Stimulated activated naive CD4-positive, alpha-beta T cell treated with Interleukin-2 at 50 U/mL for 16 hours (primary cell): ENCODE measurements at places on chromosomes 12 and 14.

DNA sequence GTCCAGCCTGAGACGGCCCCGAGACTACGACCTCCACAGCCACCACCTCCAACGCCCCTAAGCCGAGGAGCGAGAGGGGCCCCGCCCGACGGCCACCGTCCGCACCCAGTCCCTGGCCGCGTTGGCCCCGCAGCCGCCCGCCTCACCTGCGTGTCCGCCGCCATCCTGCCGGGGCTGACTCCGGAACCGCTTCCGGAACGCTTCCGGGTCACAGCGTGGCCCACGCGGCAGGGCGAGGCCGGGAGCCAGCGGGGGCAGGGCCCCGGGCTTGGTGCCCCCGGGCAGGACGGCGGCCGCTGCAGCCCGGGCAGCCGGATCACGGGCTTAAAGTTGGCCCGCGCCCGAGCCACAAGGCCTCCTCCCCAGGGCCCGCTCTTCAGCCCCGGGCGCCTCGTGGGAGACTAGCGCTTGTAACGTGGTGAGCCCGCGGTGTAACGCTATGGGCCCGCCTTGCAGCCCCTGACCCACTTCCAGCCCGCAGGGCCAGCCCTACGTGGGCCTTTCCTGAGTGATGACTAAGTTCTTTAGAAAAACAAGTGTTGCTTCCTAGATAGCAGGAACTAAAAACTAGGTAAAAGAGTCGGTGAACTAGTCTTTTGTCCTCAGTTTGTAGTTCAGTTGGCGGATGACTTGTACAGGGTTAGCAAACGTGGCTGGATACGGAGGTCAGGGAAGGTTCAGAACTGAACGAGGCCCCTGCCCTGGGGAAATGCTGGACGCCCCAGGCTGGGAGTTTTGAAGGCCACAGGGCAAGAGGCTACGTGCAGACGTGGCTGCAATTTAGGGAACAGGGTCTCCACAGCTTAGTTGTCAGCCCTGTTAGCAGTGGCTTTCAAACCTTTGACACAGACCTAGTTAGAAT lies at the start of gene GCN1:
GCN1 (minus strand) TSS at position 182 of the 862 bp plus-strand sequence; CDS start at position 164, 18 bp downstream.
- peak; percentile 82 for DNase-seq

DNA sequence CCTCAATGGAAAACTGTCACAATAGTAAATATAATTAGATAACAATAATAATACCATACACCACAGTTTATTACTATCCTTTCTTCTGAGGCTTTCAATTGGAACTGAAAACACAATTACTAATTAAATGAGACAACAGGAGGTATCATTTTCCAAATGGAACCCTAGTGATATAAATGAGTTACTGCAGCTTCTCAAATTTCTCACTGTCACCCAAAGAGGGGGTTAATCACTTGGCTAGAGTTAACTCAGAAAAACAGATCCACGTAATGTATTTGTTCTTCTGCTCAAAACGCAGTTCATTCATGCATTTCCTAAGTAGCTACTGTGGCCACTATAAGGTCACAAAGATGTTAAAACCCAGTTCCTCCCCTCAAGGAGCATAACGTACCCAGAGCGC lies 120.9 kb upstream of the FOXN3 start:
- no peak for DNase-seq

- DNase-seq: no peak
Observed at GRCh38 chr12:29960122-29960521, 176.4 kb upstream of the TMTC1 start.

DNA sequence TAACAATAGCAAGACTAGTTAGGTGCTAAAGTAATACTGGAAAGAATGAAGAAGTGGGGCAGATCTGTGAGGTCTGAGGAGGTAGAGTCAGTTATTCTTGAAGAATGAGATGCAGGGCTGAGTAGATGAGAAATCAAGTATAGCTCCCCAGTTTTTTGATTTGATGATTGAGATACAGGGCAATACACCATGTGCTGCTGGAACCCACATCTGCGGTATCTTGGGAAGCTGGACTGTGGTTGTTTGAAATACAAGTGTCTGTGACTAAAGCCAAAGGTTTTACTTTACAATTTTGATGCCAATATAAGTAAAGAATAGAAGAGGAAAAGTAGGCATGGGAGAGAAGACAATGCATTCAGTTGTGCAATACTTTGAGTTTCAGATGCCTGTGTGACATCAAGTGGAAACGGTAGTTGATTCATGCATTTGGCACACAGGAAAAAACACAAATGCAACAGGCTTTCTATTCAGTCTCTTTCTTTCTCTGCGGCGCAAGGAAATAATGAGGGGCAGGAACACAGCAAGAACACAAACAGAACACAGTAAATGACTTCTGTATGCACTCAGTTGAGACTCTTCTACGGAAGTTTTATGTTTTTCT lies 190.2 kb upstream of the SLC38A2 start:
- DNase-seq: no peak

DNA sequence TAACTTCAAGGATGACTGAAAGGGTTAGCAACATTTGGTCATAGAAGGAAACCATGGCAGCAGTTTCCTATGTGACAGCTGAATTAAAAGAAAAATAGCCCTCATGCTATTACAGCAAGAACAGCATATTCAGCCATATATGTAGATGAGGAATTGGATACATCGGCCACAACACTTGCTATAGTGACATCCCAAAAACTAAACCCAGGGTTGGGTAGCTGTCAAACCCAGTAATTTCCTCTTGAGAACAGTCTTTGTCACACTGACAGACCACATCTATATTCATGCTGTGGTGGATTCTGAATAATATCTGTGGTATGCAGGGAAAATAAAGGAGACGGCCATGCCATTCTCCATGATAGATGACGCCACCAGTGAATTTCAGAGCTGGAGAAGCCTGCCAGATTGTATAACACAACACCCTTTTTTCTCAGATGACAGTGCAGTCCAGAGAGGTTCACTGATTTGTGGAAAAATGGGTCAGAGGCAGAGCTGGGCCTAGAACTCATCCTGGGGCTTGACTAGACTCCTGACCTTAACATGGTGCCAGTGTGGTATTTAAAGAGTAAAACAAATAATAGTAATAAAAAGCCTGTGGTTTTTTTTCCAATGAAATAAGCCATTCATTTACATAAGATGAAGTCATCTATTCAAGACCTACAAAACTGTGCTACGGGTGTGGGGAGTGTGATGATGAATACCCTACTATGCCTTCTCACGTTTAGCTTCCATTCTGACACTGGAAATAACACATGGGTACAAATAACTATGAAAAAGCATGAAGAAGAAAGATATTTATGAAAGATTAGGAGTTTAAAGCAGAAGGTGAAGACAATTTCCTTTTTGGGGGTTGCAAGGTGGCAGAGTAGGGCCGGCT lies 32.3 kb downstream of the EFCAB11 start:
- no peak for DNase-seq

DNA sequence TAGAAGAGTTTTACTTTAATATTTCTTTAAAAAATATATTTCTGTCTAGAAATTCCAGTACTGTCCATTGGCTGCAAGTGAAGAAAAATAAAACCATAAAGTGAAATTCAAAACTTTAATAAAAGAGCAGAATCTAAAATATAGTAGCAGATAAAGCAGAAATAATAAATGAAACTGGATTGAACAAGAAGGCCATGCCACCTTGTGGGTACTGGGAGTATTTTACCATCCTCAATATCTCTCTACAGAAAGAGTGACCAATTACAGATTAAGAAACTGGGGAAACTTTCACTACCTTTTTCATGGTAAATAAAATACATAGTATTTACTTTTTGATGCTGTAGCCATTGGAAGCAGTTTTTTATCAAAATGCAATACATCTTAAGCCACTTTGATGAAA lies 220.5 kb downstream of the BCAT1 start:
- no peak for DNase-seq

DNA sequence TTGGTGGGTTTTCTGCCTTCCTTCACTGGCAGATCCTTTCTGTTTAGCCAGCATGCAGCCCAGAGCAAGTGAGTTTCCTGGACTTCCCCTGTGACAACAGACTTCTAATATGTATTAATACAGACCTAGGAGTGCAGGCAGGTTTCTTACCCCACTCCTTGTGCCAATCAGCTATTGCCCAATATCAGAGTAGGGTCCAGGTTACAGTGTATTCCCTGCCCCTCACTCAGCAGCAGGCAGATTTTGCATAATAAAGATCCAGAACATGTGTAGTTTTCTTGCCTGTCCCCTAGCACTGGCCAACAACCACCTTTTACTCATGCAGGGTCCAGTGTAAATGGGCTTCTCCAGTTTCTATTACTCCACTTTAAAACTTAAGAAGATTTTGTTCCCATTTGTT lies 4.7 kb upstream of the SMIM10L1 start:
- no peak for DNase-seq
